ENCODE measurements at places on chromosomes 3 and 15.

- DNase-seq: peak; percentile 35
These were observed 55.0 kb upstream of the SOX14 start for GRCh38 chr3:137709011-137709601.

- DNase-seq: no peak
These were observed 93.1 kb downstream of the TUSC7 start for GRCh38 chr3:116802651-116803050.

DNA sequence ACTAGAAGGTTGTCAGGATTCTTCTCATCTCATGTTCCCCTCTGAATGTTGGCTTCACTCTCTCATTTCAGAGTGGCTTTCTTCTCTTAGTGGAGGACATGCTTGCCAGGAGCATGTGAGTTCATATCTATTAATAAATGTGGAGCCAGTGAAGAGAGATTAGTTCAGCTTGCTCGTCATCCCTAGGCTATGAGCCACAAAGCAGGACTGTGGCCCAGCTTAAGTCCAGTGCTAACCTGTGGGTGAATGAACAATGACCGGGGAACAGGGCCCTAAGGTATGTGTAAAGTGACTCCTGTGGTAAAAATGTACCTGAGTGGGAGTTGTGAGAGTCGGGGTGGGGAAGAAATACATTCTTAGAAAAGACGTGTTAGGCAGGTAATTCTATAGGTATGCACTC lies 96.9 kb upstream of the TBL1XR1 start:
- DNase-seq: no peak

- no peak for DNase-seq
These were observed 56.5 kb downstream of the TMEM266 start for GRCh38 chr15:76116138-76116885.

DNA sequence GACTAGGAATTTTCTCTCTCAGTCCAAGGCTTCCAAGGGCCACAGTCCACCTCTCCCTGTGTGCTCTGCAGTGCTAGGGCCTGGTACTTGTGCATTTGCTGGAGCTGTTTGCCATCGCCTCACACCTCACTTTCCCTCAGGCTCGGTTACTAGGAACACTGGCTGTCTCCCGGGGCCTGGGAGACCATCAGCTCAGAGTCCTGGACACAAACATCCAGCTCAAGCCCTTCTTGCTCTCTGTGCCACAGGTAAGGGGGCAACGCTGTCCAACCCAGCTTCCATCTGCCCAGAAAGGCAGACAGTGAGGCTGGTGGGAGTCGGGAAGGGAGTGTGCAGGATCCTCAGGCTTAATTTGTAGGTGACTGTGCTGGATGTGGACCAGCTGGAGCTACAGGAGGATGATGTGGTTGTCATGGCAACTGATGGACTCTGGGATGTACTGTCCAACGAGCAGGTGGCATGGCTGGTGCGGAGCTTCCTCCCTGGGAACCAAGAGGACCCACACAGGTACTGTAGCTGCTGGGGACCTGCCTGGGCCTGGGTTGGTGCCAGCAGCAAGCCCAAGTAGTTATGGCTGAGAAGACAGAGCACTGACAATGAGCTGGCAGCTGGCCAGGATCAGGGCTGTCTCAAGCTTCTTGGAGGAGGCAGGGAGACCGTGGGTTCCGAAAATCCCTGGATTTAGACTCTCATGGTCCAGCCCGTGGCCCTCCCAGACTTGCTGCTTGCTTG lies 3.4 kb downstream of the PPM1M start:
- DNase-seq: no peak

- no peak for DNase-seq
These were observed 68.0 kb upstream of the XCR1 start for GRCh38 chr3:46095307-46095706.

Measured in ACHN (cell line).